Mucosa of descending colon (tissue), 3 donors: ENCODE measurements at places on chromosomes 2 and 18. TPM values are rescaled to one million over a fixed set of nuclear protein-coding genes. Genes with fewer than 3 reads are reported as not detected.

GRCh38 chr2:55869637-55870325, 53.8 kb downstream of the EFEMP1 start:
- no peak for DNase-seq

DNA sequence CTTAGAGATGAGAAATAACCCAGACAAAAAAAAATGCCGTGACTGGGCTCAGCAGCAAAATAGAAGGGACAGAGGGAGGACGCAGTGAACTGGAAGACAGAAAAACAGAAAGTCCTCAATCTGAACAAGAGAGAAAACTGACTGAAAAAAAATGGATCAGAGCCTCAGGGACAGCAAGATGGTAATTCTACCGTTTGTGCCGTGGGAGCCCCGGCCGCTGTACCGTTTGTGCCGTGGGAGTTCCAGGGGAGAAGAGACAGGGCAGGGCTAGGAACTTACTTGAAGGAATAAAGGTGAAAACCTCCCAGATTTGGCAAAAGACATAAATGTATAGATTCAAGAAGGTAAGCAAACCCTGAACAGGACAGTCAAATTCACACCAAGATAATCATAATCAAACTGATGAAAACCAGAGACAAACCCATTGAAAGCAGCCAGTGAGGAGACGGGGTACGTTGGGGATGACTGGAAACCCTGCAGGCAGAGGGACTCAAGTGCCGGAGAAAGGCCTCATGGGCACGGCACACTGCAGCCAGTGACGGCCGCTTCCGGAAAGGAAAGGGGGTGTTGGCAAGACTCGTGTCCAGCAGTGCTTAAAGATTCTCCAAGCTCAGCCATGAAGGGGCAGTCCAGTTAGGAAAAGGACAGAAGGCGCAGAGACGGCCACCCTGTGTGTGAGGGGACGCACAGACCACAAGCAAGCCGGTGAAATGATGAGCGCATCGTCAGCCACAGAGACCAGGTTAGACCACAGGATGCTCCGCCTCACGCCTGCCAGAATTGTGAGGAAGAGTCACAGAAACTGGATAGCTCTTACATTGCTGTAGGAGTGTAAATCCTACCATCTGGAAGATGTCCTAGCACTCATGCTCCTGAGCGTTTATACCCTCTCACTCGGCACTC, 40.0 kb upstream of the NFATC1 start:
- DNase-seq: no peak

DNA sequence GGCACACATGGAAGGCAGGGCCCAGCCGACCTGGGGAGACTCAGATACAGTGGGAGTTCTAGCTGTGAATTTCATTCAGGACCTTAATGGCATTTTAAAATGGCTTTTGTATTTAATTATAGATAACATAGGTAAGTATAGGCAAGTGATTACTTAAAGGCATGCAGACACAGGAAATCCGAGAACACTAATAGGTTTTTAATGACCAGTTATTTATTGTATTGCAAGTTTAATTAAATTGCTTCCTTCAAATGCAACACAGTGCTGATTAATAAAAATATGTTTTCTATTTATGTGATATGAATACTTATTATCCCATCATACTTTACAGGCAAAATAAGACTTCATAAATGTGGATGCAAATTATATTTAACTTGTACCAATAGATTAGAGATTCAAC, 19.7 kb upstream of the SH3RF3 start:
- no peak for DNase-seq

GRCh38 chr18:50281295-50281971, at the start of gene MBD1:
Gene MBD1 (minus strand): TSS chr18:50281523. CDS start chr18:50279992, 1,531 bp downstream.
- peak; percentile 99 for DNase-seq

DNA sequence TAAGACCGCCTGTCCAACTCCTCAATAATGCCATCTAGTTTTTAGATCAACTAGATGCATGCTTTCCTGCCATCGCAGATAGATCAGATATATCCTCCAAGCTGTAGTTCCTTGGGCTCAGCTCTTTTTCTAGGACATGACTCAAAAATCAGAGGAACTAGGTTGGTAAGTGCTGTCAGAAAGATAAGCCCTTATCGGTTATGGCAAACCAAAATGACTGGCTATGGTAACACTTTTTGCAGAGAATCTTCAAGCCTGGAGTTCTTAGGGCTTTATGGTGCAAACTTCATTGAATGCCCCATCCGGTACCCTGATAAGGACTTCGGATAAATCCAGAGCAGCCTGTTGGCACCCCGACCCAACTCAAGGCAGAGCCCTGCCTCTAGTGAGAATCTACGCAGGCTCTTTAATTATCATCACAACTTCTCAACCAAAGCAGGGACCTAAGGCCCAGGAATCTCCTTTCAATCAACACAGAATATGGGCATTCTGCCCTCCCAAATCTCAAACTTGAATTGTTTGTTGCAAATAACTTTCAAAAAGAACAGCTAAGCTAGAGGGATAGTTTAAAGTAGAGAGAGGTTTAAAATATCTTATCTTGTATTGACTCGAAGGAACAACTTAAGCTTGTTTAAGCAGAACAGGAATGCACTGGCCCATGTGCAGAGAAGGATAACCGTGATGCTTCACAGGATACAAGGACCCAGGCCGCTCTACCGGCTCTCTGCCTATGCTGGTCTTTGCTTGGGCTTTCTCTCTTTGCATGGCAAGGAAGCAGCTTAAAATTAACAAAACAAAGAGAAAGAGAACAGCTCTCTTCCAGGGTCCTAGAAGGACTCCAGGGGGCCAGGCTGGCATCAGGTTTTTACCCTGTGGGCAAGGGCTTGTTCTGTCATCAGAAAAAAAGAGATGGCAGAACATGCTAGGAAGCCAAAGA, 3.4 kb upstream of the CYP1B1 start:
- DNase-seq: no peak

DNA sequence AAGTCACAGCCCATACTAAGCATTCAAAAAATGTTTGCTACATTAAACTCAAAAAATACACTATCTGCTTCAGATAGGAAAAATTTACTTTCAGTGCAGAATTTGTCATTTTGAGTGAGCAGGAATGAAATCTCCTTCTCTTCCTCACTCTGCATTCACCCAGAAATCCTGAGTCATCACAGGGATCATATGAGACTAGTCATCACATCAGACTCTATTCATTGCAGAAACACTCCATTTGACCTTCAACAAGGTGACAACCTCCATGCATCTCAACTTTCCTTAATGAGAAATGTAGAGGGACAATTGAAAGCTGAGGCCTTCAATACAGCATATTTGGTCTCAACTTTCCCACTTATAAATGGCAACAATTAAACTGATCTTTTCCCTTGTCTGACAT, 130.4 kb upstream of the CYP26B1 start:
- no peak for DNase-seq

GRCh38 chr2:13676269-13676668, 956.2 kb upstream of the LRATD1 start:
- DNase-seq: no peak

SPEG gene
- total RNA-seq: 242 TPM

- no peak for DNase-seq
These were observed 51.8 kb downstream of the TTC21B start for GRCh38 chr2:165901620-165902298.

GRCh38 chr2:239316562-239317465, 84.0 kb downstream of the HDAC4 start:
- DNase-seq: peak; percentile 63

DNA sequence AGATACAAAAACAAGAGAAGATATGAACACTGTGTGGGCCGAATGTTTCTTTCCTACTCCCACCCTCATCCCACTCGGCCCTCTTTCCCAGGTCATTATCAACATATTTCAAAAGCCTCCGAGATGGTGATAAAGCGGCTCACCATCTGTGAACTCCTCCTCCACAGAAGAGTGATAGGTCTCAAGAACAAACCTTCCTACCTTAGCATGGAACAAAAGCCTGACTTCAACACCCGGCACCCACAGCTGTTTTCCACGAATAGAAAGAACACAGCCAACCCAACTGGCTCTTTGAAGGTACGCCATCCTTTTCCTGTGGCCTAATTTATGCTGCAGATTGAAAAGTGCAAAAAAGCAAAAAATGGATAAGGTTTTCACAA, 28.8 kb downstream of the BCL2 start:
- DNase-seq: no peak

- no peak for DNase-seq
These were observed 90.9 kb upstream of the SETBP1 start for GRCh38 chr18:44589693-44590355.

DNA sequence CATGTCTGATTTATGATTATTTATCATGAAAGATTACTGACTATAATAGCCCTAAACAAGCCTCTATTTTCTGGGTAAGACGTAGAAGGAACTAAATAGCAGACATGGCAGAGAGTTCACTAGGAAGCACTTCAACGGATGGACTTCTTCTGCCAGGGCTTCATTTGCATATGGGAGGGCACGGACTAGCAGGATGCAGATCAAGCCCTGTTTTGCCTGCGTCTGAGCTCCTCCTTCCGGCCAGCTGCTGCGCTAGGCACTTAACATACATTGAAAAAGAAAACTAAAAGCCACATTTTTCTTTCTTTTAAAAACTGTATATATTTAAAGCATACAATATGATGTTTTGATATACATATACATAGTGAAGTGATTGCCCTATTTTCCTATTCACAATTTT, 340.0 kb upstream of the MEX3C start:
- no peak for DNase-seq

CYP26B1 gene
- 2.5 TPM for total RNA-seq

- no peak for DNase-seq
These were observed 64.8 kb downstream of the NPPC start for GRCh38 chr2:231861288-231861931.

DUSP19 gene
- 1.5 TPM for total RNA-seq

KCNJ13 gene
- not detected for total RNA-seq
